ENCODE measurements at places on chromosomes 5 and 9.

- no peak for DNase-seq
Observed at GRCh38 chr9:78753039-78753438, 456.1 kb downstream of the PSAT1 start.

DNA sequence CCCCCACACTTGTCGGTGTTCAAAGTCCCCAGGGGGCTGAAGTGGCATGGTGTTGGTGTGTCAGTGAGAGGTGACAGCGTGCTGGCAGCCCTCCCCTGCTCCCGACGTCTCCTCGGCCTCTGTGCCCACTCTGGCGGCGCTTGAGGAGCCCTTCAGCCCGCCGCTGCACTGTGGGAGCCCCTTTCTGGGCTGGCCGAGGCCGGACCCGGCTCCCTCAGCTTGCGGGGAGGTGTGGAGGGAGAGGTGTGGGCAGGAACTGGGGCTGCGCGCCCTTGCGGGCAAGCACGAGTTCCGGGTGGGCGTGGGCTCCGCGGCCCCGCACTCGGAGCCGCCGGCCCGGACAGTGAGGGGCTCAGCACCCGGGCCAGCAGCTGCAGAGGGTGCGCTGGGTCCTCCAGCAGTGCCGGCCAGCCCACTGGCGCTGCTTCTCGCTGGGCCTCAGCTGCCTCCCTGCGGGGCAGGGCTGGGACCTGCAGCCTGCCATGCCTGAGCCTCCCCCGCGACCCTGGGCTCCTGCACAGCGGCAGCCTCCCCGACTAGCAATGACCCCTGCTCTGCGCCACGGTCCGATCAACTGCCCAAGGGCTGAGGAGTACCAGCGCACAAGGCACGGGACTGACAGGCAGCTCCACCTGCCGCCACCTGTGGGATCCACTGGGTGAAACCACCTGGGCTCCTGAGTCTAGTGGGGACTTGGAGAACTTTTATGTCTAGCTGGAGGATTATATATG, 224.1 kb upstream of the RIOK2 start:
- no peak for DNase-seq

DNA sequence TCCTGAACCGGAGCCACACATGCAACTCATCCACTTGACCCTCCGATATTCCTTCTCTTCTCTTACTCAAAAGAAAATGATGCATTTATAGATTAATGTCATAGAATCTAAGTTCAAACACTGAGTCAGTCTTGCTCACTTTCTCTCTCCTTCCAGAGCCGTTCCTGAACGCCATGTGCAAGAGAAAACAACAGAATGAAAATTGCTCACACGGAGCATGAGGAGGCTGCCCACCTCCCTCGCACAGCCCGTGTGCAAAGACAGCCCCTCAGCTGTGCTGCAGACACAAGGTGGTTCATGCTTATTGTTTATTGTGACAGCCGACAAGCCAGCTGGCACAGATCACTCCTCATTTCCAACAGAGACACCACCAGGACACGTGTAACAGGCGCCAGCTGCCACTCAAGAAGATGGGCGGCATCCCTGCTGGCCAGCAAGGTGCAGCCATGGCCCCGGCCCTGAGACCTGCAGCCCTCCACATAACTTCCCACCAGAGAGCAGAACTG, 290.8 kb downstream of the GLIS3 start:
- no peak for DNase-seq

- no peak for DNase-seq
Observed at GRCh38 chr9:37693260-37693659, 42.5 kb downstream of the FRMPD1 start.

- DNase-seq: peak; percentile 61
Observed at GRCh38 chr9:92634712-92635605, 35.0 kb downstream of the IPPK start.

GRCh38 chr5:72501488-72501887, 5.7 kb downstream of the ZNF366 start:
- no peak for DNase-seq

GRCh38 chr9:80552931-80553330, 981.2 kb downstream of the TLE4 start:
- no peak for DNase-seq

- peak; percentile 40 for DNase-seq
Observed at GRCh38 chr5:139668064-139668880, 20.1 kb downstream of the CXXC5 start.

- DNase-seq: no peak
Observed at GRCh38 chr9:134891713-134892112, 11.1 kb downstream of the FCN2 start.

Measured in MV-4-11 (cell line).